ENCODE measurements at places on chromosomes 12 and 14. TPM values are rescaled to one million over a fixed set of nuclear protein-coding genes. Genes with fewer than 3 reads are reported as not detected.

DNA sequence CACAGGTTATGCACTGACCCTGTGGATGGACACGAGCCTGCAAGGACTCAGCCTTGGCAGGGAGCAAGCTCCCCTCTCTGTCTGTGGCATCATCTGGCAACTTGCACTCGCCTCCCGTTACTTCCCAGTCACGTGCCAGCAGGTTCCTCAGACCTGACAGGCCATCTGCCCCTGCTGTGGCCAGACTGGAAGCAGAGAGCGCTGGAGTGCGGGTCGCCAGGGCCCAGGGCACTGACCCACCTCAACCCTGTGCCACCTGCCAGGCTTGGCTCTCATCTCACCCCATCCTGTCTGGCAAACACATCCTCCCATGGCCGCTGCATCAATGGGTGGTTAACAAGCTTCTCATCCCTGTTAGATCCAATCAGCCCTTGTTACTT lies 28.4 kb downstream of the SLC6A12 start:
- peaks cover 38% of the 10 kb centered on the region for H3K4me1 ChIP-seq
- no peaks in the 10 kb centered on the region for H3K36me3 ChIP-seq
- H3K27me3 ChIP-seq, result no peaks in the 10 kb centered on the region
- no peak for DNase-seq
- no peak overlapping the region for H3K4me3 ChIP-seq
- no peak overlapping the region for H3K27ac ChIP-seq

GRCh38 chr14:61889914-61890351 lies 127.7 kb downstream of the SNAPC1 start:
- H3K27ac ChIP-seq, result peak overlapping the region; percentile 87
- peaks cover 16% of the 10 kb centered on the region for H3K4me1 ChIP-seq
- peak overlapping the region; percentile 58 for H3K4me3 ChIP-seq
- H3K27me3 ChIP-seq, result no peaks in the 10 kb centered on the region
- no peaks in the 10 kb centered on the region for H3K36me3 ChIP-seq
- DNase-seq, result peak; percentile 61

- no peak overlapping the region for H3K4me3 ChIP-seq
- peak; percentile 40 for DNase-seq
- H3K27me3 ChIP-seq, result peaks cover 100% of the 10 kb centered on the region
- peaks cover 39% of the 10 kb centered on the region for H3K4me1 ChIP-seq
- no peaks in the 10 kb centered on the region for H3K36me3 ChIP-seq
Observed at GRCh38 chr14:20631023-20631879, 10.2 kb downstream of the OR6S1 start.

GRCh38 chr12:49188201-49188915 lies 522 bp downstream of the TUBA1A start:
- peak overlapping the region; percentile 99 for H3K4me3 ChIP-seq
- H3K27ac ChIP-seq, result peak overlapping the region; percentile 85
- H3K27me3 ChIP-seq, result no peaks in the 10 kb centered on the region
- DNase-seq, result peak; percentile 46
- peaks cover 37% of the 10 kb centered on the region for H3K36me3 ChIP-seq

Gene IAPP
- not detected for polyA plus RNA-seq

Gene ALDH1L2
- 0.03 TPM for polyA plus RNA-seq

Data from CD14-positive monocyte (primary cell).